ENCODE measurements at places on chromosomes 2 and 18.
A peak's percentile ranks its signal among the peaks of the same experiment; 100 is the strongest.

- peak; percentile 6 for DNase-seq
These were observed 666.9 kb downstream of the NYAP2 start for GRCh38 chr2:226066391-226066790.

- peak; percentile 80 for DNase-seq
These were observed 20.6 kb downstream of the RPL37A start for GRCh38 chr2:216519154-216519762.

- DNase-seq, result peak; percentile 80
These were observed 138.0 kb downstream of the CTIF start for GRCh38 chr18:48676756-48677368.

GRCh38 chr2:120818441-120818920 is 82.8 kb downstream of the GLI2 start:
- DNase-seq, result no peak

DNA sequence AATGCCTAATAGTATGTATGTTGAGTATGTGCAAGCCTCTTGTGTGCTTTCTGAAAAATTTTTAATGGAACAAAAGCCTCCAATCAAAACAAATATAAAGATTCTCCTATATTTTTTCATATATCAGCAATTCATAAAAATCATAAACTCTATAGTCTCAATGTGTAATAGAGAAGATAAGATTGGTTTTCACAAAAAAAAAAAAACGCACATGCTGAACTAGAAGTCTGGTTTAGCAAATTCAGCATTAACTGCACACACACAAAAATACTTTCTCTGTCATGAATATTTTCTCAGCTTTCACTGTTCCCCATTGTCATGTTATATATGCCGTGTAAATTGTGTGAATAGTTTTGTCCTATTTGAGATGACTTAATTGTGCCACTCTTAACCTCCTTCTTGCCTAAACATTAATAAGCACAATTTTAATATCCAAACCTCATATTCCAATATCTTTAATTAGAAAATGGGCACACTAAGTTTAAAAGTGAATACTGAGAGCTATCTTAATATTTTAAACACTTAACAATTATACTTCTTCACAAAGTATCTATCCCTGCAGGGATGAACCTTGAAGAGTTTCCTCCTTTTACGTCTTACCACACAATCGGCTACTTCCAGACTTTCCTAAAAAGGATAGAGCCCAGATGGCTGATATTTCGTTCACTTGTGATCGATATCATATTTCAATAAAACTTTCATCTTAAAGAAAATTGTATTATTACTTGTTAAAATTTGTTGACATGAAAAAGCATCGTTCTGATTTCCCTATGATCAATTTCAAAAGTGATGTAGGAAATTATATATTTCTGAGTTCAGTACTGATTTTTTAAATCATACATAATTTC is 242.7 kb downstream of the TCF4 start:
- no peak for DNase-seq

DNA sequence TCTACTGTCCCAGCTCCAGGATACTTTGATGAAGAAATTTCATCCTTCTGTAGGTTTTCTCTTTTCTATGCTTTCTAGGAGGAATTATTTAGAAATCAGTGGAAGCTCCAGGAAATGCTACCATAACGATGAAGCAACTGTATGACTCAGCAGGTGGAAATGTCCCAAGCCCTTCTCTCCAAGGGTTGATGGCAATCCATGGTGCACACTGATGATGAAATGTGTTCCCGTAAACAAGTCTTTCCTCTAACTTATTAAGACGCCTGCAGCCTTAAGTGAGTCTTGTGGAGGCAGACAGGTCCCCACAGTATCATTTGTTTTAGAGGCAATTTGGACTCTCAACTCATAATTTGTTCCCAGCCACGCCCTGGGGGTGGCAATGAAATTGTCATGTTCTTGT is 777.6 kb upstream of the SOX11 start:
- no peak for DNase-seq

DNA sequence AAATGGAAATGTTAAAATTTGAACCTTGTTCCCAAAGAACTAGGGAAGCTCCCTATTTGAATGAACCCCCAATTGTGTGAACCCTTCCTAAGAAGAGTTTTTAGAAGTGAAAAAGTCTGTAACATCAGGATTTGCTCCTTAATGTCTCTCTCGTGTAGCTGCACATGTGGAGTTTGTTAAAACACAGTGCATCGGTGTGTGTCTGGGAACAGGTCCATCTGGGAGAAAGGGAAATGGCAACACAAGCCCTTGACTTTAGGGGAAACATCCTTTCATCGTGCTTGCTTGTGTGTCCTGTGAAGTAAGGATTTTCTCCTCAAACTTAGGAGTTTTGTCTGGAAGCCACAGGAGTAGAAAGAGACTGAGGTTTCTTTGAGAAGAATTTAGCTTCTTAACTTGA is 203.9 kb downstream of the PRKCE start:
- no peak for DNase-seq

- DNase-seq, result no peak
These were observed 218.1 kb downstream of the TPGS2 start for GRCh38 chr18:36610661-36611060.

GRCh38 chr2:64652231-64653108 is 1.2 kb downstream of the SERTAD2 start:
- peak; percentile 37 for DNase-seq

- no peak for DNase-seq
These were observed 12.3 kb downstream of the ARL6IP6 start for GRCh38 chr2:152730591-152731333.

DNA sequence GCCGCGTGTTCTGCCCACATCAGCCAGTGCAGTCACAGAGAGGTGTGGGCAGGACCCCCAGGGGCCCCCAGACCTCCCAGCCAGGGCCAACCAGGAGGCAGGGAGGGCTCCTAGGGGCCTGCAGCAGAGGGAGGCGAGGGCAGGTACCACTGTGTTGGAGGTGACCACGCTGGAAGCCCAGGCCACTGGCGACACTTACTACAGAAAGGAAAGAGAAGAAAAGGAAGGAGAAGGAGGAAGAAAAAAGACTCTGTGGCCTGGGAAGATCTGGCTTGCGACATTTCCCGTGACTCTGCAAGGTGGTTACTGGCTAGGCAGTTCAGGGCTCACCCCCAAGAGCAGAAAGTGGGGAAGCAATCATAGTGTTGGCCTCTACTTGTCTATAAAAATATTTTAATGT is 98.1 kb upstream of the BCL2L11 start:
- DNase-seq, result no peak

GRCh38 chr2:240434728-240435456 is 571 bp upstream of the GPC1 start:
- DNase-seq, result peak; percentile 96

DNA sequence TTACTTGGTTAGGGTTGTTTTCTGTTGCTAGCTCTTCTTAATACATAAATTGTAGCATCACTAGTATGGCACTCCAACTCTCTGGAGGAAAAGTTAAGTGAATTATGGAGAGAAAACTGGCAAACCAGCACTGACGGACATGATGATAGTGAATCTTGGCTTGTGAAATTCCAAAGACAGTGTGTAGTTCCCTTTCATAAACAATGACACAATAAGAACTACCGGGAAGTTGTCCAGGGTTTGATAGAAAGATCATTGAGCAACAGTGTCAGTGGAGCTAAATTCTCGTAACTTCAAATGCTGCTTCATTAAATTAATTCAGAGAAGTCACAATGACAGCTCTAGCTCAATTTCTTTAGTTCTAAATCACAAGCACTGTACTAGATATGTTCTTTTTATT is 66.5 kb downstream of the RIT2 start:
- DNase-seq, result no peak

GRCh38 chr18:12855916-12856315 is 28.1 kb downstream of the PTPN2 start:
- DNase-seq, result no peak

GRCh38 chr2:204900910-204901309 is 355.6 kb downstream of the PARD3B start:
- DNase-seq, result no peak

DNA sequence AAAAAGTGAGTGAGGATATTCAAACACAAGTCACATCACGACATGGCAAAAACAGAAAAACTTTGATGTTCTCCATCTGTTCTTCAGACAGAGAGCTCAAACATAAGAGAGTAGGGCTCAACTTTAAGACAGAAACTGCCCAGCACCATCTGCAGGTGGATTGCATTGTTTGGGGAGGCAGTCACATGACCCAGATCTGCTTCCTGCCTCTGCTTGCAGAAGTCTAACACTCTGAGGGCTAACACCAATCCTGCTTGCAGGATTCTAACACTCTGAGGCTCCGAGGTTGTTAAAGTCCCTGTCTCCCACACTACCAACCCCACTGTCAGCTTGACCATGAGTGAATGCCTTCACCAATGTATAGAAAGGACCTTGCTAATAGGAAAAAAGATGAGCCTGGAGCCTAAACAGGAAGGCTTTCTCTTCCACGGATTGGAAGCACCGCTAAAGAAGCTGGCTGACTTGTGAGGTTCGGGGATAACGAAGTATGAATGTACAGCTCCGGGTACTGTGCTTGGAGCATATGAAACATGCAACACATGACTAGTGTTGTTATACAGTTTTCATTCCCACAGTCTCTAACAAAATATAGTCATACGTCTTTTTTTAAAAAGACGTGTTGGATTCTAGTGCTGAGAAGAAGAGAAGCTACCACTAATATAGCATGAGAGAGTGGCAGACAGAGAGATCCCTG is 176.6 kb upstream of the CREB1 start:
- no peak for DNase-seq

DNA sequence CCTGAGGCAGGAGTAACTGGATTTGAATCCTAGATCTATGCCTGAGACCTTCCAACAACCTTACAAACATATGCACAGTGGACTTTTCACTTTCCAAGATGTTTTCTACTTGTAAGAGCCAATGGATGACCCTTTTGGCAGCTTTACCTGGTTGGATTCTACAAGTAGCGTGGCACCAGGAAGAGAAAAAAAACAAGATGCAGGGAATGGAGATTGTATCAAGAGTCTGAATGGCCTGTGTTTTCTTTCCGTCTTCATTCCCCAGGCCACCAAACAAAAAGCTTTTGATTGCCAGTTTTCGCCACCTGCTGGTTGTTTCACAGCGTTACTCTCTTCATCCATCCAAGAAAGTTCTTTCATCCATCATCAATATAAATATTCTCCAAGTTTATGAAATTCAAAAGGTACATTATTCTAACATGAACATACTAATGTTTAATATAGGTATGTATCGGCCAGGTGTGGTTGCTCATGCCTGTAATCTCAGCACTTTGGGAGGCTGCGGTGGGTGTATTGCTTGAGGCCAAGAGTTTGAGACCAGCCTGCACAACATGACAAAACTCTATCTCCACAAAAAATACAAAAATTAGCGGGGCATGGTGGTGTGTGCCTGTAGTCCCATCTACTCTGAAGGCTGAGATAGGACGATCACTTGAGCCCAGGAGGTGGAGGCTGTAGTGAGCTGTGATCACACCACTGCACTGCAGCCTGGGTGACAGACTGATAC is 3.5 kb upstream of the BCL2 start:
- peak; percentile 52 for DNase-seq

- DNase-seq, result peak; percentile 64
These were observed 82.2 kb downstream of the CHRNA1 start for GRCh38 chr2:174682007-174682577.

DNA sequence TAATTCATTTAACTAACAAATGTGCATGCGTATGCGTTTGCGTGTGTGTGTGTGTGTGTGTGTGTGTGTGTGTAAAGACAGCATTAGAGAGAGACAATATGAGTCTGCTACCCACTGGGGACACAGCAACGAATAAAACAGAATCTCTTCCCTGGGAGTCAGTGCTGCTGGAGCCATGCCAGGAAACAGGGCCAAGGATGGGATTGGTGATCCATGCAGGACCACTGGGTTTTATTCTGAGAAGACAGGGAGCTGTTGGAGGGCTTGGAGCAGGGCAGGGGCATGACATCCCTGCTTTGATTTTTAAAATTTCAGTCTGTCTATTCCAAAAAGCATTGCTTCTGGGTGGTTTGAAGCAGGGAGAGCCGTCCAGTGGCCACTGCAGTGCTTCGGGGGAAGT is 62.9 kb downstream of the PDCL3 start:
- DNase-seq, result no peak

DNA sequence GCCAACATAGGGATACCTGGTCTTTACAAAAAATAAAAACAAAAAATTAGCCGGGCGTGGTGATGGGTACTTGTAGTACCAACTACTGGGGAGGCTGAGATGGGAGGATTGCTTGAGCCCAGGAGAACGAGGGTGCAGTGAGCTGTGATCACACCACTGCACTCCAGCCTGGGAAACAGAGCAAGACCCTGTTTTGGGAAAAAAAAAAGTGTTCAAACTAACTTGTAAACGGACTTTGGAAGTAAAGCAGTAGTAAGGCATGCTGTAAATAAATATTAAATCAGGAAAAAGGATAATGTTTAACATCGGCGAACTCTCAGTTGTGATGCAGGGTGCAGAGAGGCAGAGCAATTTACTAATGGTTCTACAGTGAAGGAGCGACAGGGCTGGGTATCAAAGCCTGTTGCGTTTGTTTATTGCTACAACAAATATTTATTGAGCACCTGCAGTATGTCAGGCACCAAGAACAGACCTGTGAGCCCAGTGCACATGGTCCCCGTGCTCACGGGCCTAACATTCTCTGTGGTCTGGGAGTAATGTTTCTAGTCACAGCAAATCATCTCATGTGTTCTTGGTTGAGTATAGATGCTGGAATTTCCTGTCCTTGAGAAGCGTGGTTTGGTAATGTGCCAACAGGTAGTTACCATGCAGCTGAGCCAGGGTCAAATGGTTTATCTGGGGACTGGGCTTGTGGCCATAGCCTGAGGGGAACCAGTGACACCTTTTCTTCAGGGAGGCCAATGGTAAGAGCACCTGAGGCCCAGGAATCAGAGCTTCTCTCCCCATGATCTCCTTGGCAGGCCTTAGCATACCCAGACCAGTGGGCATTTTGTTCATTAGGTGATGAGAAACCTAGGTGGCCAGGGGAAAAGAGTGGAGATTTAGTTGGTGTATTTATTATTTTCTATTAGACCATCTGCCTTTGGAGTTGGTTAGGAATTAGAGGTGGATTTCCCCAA is 27.9 kb upstream of the GREB1 start:
- no peak for DNase-seq

DNA sequence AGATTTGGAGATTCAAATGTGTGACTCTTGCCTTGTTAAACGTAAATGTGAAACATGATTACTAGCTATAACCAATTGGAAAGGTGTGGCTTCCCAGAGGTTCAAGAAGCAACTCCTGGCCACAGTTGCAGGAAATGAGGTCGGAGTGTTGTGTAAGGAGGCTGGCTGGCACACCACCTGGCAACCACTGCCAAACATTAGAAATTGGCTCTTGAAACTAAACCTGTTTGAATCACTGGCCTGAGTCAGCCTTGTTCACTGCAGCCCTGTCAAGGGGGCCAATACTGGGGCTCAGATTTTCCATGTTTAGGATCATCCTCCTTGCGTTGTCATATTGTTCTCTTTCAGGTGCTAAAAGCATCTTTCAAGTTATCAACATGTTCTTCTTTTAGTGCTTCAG is 206.3 kb downstream of the ARL6IP6 start:
- DNase-seq, result no peak

GRCh38 chr2:224171226-224171625 is 132.1 kb upstream of the SERPINE2 start:
- DNase-seq, result no peak

GRCh38 chr18:8448130-8448529 is 161.1 kb upstream of the RAB12 start:
- no peak for DNase-seq

- no peak for DNase-seq
These were observed 5.1 kb upstream of the ODC1 start for GRCh38 chr2:10452956-10453904.

GRCh38 chr2:31038385-31038784 is 99.9 kb downstream of the GALNT14 start:
- DNase-seq, result no peak

Measured in NCI-H526 (cell line).